Gastrocnemius medialis (tissue), 4 donors: ENCODE measurements at places on chromosomes 6 and 20. TPM values are rescaled to one million over a fixed set of nuclear protein-coding genes. Genes with fewer than 3 reads are reported as not detected.

- H3K4me3 ChIP-seq: no peak overlapping the region
- H3K4me1 ChIP-seq: no peaks in the 10 kb centered on the region
- no peak for DNase-seq
- H3K27me3 ChIP-seq: no peaks in the 10 kb centered on the region
Observed at GRCh38 chr20:13676682-13677081, 38.0 kb upstream of the TASP1 start.

GRCh38 chr6:37990762-37991525 lies 171.4 kb downstream of the ZFAND3 start:
- peak; percentile 23 for DNase-seq
- H3K27ac ChIP-seq: peak overlapping the region; percentile 65
- H3K36me3 ChIP-seq: no peaks in the 10 kb centered on the region
- H3K27me3 ChIP-seq: no peaks in the 10 kb centered on the region
- H3K4me3 ChIP-seq: no peak overlapping the region

- H3K4me1 ChIP-seq: peaks cover 28% of the 10 kb centered on the region
- no peaks in the 10 kb centered on the region for H3K36me3 ChIP-seq
- H3K4me3 ChIP-seq: no peak overlapping the region
Observed at GRCh38 chr6:4861564-4861963, 85.4 kb downstream of the CDYL start.

GRCh38 chr6:137705160-137706082 lies 161.6 kb upstream of the TNFAIP3 start:
- H3K4me3 ChIP-seq: no peak overlapping the region
- H3K27me3 ChIP-seq: no peaks in the 10 kb centered on the region
- peak overlapping the region; percentile 5 for H3K27ac ChIP-seq
- peaks cover 26% of the 10 kb centered on the region for H3K4me1 ChIP-seq

GRCh38 chr20:34941226-34941625 lies 14.4 kb downstream of the GSS start:
- no peaks in the 10 kb centered on the region for H3K36me3 ChIP-seq
- no peaks in the 10 kb centered on the region for H3K27me3 ChIP-seq
- H3K27ac ChIP-seq: peak overlapping the region; percentile 88
- DNase-seq: no peak

GRCh38 chr6:110710115-110710514 lies 105.2 kb downstream of the CDK19 start:
- H3K27ac ChIP-seq: no peak overlapping the region
- no peak for DNase-seq
- H3K27me3 ChIP-seq: no peaks in the 10 kb centered on the region
- H3K36me3 ChIP-seq: no peaks in the 10 kb centered on the region
- no peak overlapping the region for H3K4me3 ChIP-seq
- no peaks in the 10 kb centered on the region for H3K4me1 ChIP-seq

DNA sequence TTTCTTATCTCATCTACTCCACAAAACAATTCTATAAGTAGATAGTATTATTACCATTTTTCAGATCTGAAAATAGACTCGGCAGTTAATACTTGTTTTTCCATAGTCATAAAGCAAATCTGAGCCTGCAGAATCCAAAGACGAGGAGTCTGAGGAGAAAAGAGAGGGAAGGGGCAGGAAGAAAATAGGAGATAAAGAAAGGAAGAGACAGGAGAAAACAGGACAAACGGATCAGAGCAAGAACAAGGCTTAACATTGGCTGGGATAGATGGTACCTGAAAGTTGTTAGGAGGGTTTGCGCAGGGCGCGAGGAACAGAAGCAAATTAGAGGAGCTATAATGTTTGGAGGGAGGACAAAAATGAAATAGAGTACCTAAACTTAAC lies 639 bp upstream of the PPIL1 start:
- H3K4me1 ChIP-seq: peaks cover 20% of the 10 kb centered on the region
- DNase-seq: no peak
- H3K36me3 ChIP-seq: peaks cover 3% of the 10 kb centered on the region
- no peaks in the 10 kb centered on the region for H3K27me3 ChIP-seq
- H3K27ac ChIP-seq: peak overlapping the region; percentile 81
- peak overlapping the region; percentile 84 for H3K4me3 ChIP-seq

GRCh38 chr6:40535819-40536380 lies 51.3 kb downstream of the LRFN2 start:
- no peaks in the 10 kb centered on the region for H3K36me3 ChIP-seq
- no peak for DNase-seq
- no peaks in the 10 kb centered on the region for H3K4me1 ChIP-seq
- no peak overlapping the region for H3K4me3 ChIP-seq

- H3K4me1 ChIP-seq: peaks cover 38% of the 10 kb centered on the region
- peak; percentile 16 for DNase-seq
- no peaks in the 10 kb centered on the region for H3K36me3 ChIP-seq
- no peaks in the 10 kb centered on the region for H3K27me3 ChIP-seq
- no peak overlapping the region for H3K4me3 ChIP-seq
Observed at GRCh38 chr20:17648791-17649730, 33.0 kb downstream of the RRBP1 start.

DNA sequence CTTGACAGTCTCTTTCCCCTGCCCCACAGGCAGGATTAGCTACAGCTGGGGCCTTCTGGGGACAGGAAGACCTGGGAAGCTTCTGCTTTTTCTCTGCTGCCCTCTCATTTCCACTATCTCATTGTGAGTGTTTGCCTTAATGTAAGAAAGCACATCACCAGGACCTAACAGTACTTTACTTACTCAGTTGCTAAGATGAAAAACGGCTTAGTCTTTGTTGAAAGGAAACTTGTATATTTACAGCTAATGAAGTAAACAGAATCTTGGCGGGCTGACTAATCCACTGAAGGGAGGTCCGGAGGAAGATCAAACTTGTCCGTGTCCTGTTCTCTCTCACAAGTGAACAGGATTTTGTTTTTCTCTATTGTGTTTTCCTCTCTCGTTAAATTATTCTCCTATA lies 128.6 kb downstream of the SOD2 start:
- no peaks in the 10 kb centered on the region for H3K4me1 ChIP-seq
- H3K36me3 ChIP-seq: no peaks in the 10 kb centered on the region
- no peak overlapping the region for H3K27ac ChIP-seq
- DNase-seq: no peak

DNA sequence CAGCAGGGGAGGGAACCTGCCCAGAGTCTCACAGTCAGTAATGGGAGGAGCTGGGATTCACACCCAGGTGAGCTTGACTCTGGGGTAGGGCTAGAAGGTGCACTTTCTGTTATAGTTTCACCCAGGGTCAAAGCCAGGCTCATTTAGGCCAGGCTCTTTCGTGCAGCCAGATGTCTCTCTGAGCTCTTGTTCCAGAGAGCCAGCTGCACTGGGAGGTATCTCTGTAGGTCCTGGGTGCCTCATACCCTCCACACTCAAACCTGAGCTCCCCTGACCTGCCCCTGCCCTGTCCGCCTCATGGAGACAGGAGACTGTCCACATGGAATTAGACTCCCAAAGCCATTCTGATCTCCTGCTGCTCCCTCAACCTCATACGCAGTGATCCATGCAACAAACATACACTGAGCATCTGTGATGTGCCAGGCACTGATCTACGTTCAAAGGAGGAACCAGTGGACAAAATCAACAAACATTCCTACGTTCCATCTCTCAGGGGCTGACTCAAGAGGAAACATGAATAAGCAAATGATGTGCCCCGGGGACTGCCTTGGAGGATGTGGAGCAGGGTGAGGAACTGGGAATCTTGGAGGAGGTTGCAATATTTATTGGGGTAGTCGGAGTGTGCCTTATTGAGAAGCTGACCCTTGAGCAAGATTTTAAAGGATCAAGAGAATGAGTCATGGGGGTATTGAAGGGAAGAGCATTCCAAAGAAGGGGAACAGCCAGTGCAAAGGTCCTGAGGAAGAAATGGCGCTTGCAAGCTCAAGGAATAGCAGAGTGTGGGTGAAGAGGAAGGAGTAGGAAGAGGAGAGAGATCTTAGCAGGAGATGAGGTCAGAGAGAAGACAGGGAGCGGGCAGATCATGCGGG lies 71.3 kb upstream of the TOX2 start:
- H3K27me3 ChIP-seq: no peaks in the 10 kb centered on the region
- no peaks in the 10 kb centered on the region for H3K36me3 ChIP-seq
- no peak for DNase-seq
- no peak overlapping the region for H3K27ac ChIP-seq
- H3K4me1 ChIP-seq: no peaks in the 10 kb centered on the region

GRCh38 chr6:166940643-166941068 lies 15.7 kb downstream of the RNASET2 start:
- H3K4me1 ChIP-seq: no peaks in the 10 kb centered on the region
- H3K36me3 ChIP-seq: no peaks in the 10 kb centered on the region
- H3K27me3 ChIP-seq: no peaks in the 10 kb centered on the region
- H3K4me3 ChIP-seq: no peak overlapping the region
- no peak overlapping the region for H3K27ac ChIP-seq

DNA sequence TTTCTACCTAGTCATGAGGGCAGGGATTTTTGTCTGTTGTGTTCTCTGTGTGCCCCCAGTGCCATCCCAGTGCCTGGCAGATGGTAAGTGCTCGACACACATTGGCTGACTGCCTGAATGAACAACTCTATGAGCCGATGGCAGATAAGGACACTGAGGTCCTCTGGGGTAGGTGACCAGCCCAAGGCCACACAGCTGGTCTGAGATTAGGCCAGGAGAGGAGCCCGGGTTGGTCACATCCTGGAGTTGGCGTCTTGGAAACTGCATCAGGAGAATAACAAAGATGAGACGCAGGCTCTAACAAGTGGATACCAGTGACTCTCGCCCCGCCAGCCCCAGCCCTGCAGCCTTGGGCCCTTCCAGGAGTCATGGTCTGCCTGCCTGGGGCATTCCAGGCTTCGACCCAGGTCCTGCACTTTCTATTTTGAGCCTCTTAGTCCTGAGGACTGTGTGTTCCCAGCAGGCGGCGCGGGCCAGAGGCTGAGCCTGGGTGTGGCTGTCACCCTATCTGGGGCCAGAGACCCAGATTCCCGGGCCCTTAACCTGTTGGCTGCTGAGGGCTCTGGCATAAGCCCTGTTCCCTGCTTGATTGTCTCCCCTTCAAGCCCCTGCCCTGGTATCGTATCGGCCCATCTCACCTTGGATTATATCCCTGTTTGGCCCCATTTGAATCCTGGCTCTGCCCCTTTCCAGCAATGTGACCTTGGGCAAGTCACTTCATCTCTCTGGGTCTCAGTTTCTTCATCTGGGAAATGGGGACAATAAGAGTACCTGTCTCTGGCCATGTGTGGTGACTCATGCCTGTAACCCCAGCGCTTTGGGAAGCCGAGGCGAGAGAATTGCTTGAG lies 88.3 kb downstream of the CEBPB start:
- DNase-seq: peak; percentile 98
- H3K27ac ChIP-seq: peak overlapping the region; percentile 94
- H3K27me3 ChIP-seq: no peaks in the 10 kb centered on the region
- H3K4me3 ChIP-seq: no peak overlapping the region
- peaks cover 43% of the 10 kb centered on the region for H3K4me1 ChIP-seq
- no peaks in the 10 kb centered on the region for H3K36me3 ChIP-seq

DNA sequence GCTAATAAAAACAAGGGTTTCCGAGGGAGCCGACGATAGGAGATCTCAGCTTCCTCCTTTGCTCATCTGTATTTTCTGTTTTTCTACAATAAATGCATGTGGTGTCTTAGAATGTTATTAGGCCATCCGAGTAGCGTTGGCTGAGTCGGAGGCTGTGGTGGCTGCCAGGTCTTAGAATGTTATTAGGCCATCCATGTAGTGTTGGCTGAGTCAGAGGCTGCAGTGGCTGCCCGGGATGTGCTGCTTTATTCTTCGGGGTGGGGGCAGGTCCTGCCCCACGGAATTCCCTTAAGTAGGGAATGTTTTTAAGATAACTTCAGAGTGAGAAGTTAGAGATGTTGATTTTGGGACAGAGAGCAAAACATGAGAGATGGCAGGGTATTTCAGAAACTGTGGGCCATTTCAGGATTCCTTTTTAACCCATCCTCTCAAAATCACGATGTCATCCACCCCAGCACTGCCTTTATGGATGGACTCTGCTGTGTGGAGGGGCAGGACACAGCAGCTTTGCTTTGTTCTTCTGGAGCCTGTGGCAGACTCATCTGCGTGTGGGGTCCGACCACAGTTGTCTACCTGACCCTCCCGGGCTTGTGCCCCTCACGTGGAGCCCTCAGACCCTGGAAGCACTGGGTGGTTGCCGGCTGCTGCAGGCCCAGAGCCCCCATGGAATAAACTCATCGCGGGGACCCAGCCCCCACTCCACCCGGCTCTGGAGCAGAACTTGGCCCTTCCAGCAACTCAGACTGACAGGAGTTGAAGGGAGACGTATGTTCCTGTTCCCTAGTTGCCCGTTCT lies 20.4 kb downstream of the OSBPL2 start:
- peak; percentile 86 for DNase-seq
- no peaks in the 10 kb centered on the region for H3K27me3 ChIP-seq
- peak overlapping the region; percentile 71 for H3K27ac ChIP-seq
- peaks cover 22% of the 10 kb centered on the region for H3K36me3 ChIP-seq
- H3K4me1 ChIP-seq: peaks cover 18% of the 10 kb centered on the region

GRCh38 chr20:2080532-2081224 lies 20.9 kb upstream of the STK35 start:
- no peak overlapping the region for H3K4me3 ChIP-seq
- DNase-seq: no peak

DNA sequence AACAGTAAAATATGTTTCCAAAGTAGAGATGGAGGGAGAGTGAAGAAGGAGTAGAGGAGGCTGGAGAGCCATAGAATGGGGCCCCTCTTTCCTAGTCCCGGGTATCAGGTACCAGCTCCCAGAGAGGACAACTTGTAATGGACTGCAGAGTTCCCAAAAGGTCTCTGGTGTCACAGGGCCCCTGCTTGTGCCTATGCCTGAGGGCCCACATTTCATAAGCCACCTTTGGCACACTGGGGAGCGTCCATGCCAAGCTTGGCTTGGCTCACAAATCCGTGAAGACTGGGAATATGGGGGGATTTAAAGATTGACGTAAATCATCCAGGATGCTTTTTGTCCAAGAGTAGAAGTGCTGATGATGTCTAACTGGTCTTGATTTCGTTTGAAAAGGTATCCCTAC lies 16.4 kb upstream of the SLC22A3 start:
- no peak overlapping the region for H3K4me3 ChIP-seq
- H3K27me3 ChIP-seq: no peaks in the 10 kb centered on the region
- peak; percentile 38 for DNase-seq
- no peaks in the 10 kb centered on the region for H3K4me1 ChIP-seq
- H3K36me3 ChIP-seq: no peaks in the 10 kb centered on the region

GRCh38 chr6:35018182-35018519 lies 123.0 kb downstream of the TCP11 start:
- no peaks in the 10 kb centered on the region for H3K27me3 ChIP-seq
- no peak for DNase-seq
- H3K4me3 ChIP-seq: peak overlapping the region; percentile 45
- no peaks in the 10 kb centered on the region for H3K36me3 ChIP-seq
- peaks cover 70% of the 10 kb centered on the region for H3K4me1 ChIP-seq
- peak overlapping the region; percentile 75 for H3K27ac ChIP-seq

Gene RAB32
- 3.0 TPM for total RNA-seq

Gene TMC2
- total RNA-seq: 0.10 TPM

Gene LST1
- total RNA-seq: not detected

Gene FNDC1
- total RNA-seq: 0.31 TPM

Gene RAMACL
- total RNA-seq: 5.6 TPM

Gene FNDC11
- total RNA-seq: not detected

Gene SNAP91
- 0.13 TPM for total RNA-seq

Gene HSPA1L
- total RNA-seq: 1.1 TPM

Gene TMEM242
- total RNA-seq: 7.4 TPM

Gene TFAP2D
- total RNA-seq: not detected

Gene PNRC1
- 260 TPM for total RNA-seq

Gene SIRPA
- total RNA-seq: 25.5 TPM

Gene CRIP3
- total RNA-seq: not detected

Gene MEP1A
- total RNA-seq: 1.00 TPM
